ENCODE measurements at places on chromosomes 13 and 19. TPM values are rescaled to one million over a fixed set of nuclear protein-coding genes. Genes with fewer than 3 reads are reported as not detected.

- no peak for DNase-seq
Measured at GRCh38 chr19:41906271-41906670, 22.0 kb downstream of the ERFL start.

- DNase-seq = no peak
Measured at GRCh38 chr19:42030645-42031440, 36.8 kb upstream of the ATP1A3 start.

DNA sequence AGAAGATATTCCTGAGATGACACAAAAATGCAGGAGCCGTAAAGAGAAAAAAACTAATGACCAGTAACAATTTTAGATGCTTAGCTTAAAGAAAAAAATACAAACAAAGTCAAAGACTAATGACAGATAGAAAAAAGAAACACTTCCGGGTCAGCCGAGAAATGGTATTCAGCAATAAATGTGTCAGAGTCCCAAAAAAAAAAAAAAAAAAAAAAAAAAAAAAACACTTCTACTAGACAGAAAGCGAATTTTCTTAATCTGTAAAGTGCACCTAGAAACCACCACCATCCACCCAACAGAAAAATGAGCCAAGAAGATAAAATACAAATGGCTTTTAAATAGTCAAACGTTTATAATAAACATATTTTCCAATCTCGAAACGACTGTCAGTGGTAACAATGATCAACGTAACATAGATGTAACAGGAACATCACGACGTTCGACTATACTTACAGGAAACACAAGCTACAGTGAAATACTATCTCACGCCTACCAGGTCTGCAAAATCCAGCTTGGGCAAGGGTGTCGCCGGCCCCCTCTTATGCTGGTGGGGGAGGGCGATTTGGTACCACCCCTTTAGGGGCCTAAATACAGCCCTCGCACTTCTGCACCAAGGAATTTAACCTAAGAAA, 10.6 kb downstream of the ABHD17A start:
- DNase-seq = no peak

RETN gene
- 0.48 TPM for total RNA-seq

GRCh38 chr19:1512671-1513498, at the start of gene ADAMTSL5:
Gene ADAMTSL5 (minus strand): TSS chr19:1513019. CDS start chr19:1510943, 2,076 bp downstream.
- DNase-seq = peak; percentile 68

SYDE1 gene
- total RNA-seq = 4.6 TPM

- no peak for DNase-seq
Measured at GRCh38 chr13:96229356-96229755, 139.4 kb downstream of the HS6ST3 start.

DNA sequence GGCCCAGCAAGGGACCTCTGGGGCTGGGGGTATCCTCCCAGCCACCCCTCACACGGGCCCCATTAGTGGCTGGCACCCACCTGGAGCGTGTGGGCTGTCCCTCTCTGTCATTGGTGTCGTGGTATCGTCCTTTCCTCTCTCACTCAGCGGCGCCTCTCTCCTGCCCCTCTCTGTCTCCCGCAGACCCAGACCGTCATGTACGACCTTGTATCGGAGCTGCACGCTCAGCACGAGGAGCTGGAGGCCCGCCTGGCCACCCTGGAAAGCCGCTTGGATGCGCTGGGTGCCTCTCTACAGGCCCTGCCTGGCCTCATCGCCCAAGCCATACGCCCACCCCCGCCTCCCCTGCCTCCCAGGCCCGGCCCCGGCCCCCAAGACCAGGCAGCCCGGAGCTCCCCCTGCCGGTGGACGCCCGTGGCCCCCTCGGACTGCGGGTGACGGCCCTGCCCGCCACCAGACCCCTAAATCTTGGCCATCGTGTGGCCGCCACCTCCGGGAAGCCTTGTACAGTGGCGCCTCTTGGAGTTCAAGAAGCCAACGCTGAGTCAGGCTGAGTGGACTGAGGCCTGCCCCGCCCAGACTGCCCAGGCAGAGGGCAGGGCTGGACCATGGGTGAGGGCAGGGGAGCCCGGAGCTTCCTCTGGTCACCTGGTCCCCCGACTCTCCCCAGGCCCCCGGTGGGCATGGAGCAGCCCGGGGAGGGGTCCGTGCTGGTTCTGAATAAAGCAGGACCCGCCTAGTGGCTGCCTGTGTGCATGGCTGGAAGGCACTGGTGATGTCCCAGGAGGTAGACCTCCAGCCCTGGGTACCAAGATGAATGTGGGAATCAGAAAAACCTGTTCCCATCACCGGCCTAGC, 9.8 kb upstream of the ARRDC2 start:
- DNase-seq = no peak

LYPD3 gene
- total RNA-seq = not detected

- no peak for DNase-seq
Measured at GRCh38 chr19:48573163-48573505, 21.2 kb downstream of the SULT2B1 start.

GRCh38 chr13:61760102-61760501, 344.5 kb upstream of the PCDH20 start:
- DNase-seq = no peak

ABHD17A gene
- total RNA-seq = 39.8 TPM

DNA sequence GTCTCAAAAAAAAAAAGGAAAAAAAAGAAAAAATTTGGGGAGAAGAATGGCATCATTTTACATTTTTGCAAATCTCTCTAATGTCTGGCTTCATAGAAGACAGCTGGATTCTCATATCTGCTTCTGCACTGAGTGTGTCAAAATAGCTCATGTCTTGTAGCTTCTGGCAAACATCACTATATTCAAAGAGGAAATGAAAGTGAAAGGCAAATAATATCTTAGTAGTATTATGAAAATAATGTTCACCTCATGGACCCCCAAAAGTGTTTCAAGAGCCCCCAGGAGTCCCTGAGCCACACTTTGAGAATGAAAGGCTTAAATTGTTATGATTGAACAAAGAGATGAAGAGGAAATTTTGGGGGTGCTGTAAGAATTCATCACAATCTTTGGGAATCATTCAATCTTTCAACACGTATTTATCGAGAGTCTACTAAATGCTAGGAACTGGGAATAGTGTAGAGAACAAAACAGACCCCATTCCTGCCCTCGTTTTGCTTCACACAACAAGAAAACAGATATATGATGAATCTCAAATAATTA, 1.2 kb upstream of the SLC6A16 start:
- DNase-seq = no peak

RASAL3 gene
- 0.80 TPM for total RNA-seq

GFY gene
- not detected for total RNA-seq

GRCh38 chr13:94859278-94859691, 146.9 kb upstream of the SOX21 start:
- DNase-seq = peak; percentile 44

- no peak for DNase-seq
Measured at GRCh38 chr19:42573642-42574041, 21.1 kb downstream of the CEACAM8 start.

FOSB gene
- total RNA-seq = 1.8 TPM

DNA sequence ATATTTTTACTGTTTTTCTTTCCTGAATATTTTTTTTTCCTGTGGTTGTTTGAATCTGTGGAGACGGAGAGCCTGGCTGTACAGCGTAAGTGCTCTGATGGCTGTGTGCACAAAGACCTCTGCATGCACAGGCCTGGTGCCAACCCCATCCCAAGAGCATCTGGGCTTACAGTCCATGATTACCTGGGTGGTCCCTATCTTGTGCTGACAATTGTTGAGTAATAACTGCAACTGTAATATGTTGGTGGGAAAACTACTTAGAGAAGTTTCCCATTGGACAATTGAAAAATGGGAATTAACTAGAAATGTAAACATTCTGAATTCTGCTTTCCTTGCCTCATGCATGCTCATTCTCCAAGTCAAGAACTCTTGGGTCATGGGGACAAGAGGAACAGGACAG, 268.7 kb downstream of the SHISA2 start:
- no peak for DNase-seq

DNA sequence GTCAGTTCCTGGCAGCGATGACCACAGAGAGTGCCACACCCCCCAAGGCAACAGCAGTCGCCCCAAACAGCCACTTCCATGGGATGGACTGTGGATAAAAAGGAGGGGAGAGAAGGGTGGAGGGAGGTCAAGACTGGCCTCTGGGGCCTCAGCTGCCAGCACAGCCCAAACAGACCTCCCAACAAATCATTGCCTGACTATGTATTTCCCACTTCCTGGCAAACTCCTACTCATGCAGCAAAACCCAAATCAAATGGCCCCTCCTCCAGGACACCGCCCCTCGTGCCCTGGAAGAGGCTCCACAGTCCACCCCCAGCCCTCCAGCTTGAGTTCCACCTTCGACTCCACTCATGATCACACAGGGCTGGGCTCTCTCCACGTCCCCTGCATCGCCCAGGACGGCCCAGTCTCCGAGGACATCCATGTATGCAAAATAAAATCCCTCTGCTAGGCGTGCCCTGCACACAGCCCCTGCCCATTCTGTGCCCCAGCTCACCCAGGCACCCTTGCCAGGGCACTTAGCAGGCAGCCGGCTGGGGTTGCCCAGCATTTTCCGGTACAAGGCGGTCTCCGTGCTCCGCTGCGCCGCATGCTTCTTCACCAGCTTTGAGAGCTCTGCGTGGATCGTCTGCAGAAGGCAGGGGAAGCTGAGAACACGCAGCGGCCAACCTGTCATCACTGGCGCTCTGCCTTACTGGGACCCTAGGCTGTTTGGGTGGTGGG, 10.5 kb upstream of the ELL start:
- no peak for DNase-seq

DNA sequence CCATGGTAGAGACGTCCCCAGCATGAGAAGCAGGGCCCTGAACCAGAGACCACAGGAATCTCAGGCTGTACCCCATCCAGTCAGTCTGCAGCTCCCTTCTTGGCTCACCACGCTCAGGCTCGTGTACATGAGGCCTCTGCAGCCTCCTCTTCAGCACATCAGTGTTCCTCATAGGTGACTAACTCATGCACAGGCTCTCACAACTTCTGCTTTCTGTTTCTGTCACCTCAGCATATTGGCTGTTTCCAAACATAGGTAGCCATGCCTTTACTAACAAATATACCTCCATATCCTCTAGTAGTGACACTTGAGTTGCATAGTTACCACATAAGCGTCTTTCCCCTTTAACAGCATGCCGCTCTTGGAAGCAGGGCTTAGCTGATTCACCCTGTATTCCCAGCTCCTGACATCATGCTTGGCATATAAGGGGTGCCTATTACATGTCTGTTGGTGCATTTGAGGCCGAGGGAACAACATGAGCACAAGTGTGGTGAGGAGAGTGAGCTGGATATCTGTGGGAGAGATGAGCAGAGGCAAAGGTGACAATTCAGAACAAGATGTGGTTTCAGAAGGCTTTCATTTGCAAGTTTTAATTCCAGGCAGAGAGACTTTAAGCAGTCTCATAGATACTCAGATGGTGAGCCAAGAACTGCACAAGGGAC, 16.7 kb downstream of the ZNF473 start:
- DNase-seq = no peak

- DNase-seq = no peak
Measured at GRCh38 chr19:7565332-7565731, 29.8 kb downstream of the PNPLA6 start.

PKN1 gene
- total RNA-seq = 87.0 TPM

- no peak for DNase-seq
Measured at GRCh38 chr13:97414392-97414791, 19.6 kb upstream of the RAP2A start.

DNA sequence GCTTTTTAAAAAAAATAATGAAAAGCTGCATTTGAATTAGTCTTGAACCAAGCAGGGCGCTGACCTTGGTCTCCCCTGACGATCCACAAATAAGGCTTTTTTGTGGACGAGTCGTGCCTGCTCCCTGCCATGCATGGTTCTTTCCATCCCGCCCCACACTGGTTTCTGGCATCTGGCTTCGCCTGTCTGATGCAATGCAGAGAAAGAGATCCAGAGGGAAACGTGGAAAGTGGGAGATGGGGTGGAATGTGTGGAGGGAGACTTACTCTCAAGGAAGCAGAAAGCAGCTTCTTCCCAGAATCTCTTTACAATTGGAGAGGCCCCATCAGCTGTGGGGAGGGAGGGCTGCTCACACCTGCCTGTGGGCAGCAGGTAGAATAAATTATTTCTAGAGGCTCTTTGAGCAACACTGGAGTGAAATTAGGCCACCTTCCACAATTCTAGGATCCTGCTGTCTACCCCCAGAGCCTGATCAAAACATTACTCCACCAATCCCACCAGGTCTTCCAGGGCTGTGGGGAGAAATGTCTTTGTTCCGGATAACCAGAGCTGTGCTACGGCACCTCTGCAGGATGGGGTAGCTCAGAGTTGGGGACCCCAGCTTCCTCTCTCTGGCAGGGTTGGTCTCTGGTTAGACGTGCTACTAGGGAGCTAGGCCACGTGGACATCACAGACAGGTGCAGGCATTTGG, 183.5 kb downstream of the UQCRFS1 start:
- DNase-seq = no peak

DNA sequence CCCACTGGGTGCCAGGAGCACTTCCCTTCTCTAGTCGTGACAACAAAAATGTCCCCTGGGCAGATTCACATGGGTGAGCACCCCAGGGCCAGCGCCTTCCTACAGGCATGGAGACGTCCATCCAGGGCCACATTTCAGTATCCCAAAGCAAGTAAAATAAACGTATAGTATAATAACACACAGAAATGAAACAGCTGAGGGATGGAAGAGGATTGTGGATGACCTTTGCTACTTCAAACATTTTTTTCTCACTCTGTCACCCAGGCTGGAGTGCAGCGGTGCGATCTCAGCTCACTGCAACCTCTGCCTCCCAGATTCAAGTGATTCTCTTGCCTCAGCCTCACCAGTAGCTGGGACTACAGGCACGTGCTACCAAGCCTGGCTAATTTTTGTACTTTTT, 28.2 kb downstream of the CILP2 start:
- DNase-seq = no peak

GRIN2D gene
- total RNA-seq = 0.04 TPM

DNA sequence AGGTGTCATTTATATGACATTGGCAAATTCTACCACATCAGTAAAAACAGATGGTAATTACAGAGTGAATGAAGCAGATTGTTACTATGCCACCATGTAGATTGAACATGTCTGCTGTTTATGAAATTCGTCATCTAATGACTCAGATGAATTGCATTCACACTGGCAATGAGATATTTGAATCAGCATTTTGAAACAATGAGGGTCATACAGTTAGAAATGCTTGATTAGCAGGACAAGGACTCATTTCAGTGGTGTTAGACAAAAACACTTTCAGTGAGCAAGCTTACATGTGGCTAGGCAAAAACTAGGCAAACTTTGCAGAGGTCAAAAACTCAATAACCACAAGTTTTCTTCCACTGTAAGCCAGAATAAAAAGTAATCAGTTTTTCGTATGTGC, 1165.0 kb downstream of the SLITRK1 start:
- no peak for DNase-seq

- DNase-seq = peak; percentile 86
Measured at GRCh38 chr13:20902438-20903163, at the start of gene XPO4. Gene XPO4 (minus strand): TSS chr13:20902746. CDS start chr13:20902738, 8 bp downstream.

PLPP2 gene
- 0.32 TPM for total RNA-seq

DNA sequence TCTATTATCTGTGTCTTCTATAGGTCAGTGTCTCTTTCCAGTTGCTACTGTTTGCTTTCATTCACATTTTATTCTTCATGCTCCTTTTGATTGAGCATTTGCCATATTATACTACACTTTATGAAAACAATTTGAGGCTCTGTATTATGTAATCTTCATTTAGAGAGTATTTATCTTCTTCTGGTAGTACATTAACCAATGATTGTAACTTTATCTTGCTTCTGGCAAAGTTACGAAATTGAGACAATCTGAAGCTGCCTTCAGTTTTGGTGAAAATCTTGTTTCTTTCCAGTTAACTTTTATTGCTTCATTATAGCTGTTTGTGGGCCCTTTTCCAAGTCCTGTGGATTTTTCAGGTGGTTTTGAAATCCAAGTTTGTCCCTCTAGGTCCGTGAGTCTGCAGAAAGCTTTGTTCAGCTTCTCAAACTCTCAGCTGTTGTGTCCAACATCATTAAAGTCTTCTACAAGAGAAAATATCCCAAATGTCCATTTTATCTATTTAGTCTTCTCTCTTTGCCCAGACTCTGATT, 1255.4 kb upstream of the SPRY2 start:
- DNase-seq = no peak

GRCh38 chr13:99663908-99664307, 162.6 kb downstream of the TM9SF2 start:
- no peak for DNase-seq

All from psoas muscle (tissue), 8 donors.